Fibroblast of upper back skin (primary cell): ENCODE measurements at places on chromosomes 12 and 14.

DNA sequence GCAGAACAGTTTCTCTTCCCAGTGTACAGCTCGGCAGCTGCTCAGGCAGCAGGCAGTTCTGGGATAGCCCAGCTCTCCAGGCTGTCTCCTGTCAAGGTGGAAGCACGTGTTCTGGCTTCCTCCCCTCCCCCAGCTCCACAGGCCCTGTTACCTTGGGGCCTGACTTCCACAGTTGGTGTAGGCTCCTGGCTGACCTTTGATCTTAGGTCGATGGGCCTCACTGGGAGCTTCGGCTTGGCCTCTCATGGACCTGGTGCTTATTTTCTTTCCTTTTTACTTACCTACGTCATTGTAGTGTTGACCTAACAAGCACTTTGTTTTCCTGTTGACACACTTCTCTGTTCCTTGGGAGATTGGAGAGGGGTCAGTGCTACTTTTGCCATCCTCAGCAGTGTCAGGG is 17.0 kb downstream of the DLST start:
- DNase-seq, result no peak

GRCh38 chr12:68614769-68615168 is 4.1 kb downstream of the RAP1B start:
- no peak for DNase-seq

DNA sequence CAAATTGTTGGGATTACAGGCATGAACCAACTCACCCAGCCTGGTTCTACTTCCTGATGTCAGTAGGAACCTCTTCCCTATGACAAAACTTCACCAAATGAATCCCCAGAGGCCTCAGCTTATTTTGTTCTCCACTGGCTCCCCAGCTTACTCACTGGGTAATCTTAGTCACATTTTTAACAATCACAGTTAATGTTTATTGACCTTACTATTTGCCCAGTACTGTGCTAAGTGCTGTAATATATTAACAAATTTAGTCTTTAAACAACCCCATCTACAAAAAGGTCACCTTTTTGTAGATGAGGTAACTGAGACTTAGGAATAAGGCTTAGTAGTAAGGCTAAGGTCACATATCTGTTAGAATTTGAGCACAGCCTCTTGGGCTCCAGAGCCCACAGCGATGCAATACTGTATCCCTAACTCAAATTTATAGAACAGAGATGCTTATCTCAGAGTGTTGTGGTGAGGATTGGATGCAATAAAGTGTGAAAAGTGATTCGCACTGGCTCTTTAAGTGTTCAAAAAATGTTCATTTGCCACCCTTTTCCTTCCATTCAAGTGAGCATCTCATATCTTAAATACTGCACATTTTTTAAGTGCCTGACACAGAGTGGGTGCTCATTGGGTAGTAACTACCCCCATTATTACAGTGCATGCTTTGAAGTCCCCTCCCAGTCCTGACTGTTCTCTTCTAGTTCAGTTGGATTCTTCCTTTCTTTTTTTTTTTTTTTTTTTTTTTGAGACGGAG is 146.4 kb upstream of the ARHGAP5 start:
- peak; percentile 67 for DNase-seq

- peak; percentile 95 for DNase-seq
Measured at GRCh38 chr12:54229624-54230212, 40.9 kb upstream of the SMUG1 start.

DNA sequence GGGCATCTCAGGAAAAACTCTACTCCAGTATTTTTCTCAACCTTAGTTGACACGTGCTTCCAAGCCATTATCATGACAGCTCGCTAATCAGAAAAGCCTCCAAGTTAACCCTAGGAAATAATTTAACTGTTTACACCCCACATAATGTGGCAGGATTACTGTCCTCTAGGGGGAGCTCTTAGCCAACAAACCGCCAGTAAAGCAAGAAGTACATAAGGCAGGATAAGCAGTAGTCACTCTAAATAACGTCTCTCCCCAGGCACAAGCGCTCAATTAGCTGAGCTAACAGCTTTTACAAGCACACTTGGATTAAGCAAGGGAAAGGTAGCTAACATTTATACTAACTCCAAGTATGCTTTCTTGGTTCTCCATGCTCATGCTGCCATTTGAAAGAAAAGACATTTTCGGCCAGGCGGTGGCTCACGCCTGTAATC is 22.8 kb downstream of the APOBEC1 start:
- no peak for DNase-seq

DNA sequence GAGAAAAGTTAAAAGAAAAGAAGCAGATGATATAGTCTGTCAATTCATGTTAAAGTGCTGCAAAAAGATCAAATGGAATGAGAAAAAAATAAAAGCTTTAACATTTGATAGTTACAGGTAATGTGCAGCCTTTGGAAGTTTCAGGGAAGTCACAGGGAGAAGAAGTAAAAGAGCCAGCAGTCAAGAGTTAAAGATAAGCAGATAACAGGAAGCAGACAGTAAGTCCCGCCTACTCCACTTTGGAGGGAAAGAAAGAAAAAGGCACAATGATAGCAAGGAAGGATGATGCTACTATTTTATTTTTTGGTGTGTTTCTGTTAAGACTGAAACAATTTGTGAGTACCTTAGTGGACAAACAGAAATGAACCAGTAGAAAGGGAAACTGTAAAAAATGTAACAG is 111.1 kb upstream of the KRR1 start:
- DNase-seq, result no peak

DNA sequence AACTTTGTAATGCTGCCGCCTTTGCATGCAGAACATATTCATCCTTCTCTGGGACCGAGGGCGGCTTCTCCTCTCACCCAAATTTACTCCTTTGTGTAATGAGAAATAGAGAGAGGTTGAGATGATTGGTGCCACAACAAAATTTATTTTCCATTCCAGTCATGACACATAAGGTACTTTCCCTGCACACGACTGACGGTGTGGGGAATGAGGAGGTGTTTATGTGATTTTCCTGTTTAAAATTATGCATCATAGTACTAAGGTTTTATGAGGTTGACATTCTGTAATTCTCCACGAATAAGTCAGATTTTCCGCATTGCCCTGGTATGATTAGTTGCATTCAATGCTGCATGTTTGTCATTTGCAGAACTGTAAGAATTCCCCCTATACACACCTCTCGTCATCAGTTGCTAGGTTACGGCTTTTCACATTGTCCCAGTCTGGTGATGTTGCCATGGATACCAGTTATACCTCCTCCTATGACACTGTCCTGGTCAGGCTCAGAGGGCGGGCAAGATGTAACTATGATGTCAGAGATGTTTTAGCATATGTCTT is 23.1 kb downstream of the BICDL1 start:
- no peak for DNase-seq
